ENCODE measurements at places on chromosomes 16 and 17.
A peak's percentile ranks its signal among the peaks of the same experiment; 100 is the strongest.

- DNase-seq, result no peak
Measured at GRCh38 chr16:67207249-67208091, 8.5 kb downstream of the ELMO3 start.

- no peak for DNase-seq
Measured at GRCh38 chr17:1590029-1590746, 27.6 kb upstream of the PITPNA start.

DNA sequence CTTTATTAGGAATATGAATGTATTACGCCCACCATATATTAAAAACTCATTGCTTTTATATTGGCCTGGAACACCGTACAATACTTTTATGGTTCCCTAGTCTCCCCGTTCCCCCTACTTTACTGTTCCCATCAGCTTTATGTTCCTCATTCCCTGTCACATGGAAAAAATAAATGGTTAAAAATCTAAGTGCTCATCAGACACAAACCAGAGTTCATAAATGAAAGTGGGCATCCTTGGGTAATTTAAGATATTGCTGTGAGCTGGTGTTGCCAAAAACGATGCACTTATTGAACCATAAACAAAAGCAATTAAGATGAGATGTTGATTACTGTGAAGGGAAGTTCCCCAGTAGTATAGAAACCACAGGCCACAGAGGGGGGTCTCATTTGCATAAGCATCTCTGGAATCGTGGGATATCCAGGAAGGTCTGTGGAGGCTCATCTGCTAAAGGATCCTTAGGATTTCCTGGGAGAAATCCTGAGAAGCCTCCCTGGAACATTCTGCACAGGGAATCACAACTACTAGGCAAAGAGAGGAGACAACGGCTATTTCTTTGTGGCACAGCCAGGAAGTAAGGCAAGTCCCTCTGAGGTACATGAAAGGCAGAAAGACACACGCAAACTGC, 591.4 kb upstream of the CDH11 start:
- no peak for DNase-seq

GRCh38 chr16:76696876-76697275, 419.7 kb downstream of the CNTNAP4 start:
- no peak for DNase-seq

DNA sequence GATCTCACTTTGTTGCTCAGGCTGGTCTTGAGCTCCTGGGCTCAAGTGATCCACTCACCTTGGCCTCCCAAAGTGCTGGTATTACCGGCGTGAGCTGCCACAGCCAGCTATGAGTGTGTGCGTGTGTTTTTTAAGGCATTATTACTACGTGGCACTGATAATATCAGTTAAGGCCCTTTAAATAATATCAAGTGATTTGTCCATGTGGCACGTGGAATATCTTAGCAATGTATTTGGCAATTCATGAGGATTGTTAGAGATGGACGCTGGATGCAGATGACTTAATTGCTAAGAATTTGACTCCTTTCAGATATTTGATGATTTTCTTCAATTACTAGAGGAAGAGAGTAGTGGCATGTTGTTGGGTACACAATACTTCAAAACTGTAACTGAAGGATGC, 25.5 kb upstream of the PMP22 start:
- no peak for DNase-seq

- DNase-seq, result no peak
Measured at GRCh38 chr17:19408346-19408710, 2.7 kb upstream of the RNF112 start.

DNA sequence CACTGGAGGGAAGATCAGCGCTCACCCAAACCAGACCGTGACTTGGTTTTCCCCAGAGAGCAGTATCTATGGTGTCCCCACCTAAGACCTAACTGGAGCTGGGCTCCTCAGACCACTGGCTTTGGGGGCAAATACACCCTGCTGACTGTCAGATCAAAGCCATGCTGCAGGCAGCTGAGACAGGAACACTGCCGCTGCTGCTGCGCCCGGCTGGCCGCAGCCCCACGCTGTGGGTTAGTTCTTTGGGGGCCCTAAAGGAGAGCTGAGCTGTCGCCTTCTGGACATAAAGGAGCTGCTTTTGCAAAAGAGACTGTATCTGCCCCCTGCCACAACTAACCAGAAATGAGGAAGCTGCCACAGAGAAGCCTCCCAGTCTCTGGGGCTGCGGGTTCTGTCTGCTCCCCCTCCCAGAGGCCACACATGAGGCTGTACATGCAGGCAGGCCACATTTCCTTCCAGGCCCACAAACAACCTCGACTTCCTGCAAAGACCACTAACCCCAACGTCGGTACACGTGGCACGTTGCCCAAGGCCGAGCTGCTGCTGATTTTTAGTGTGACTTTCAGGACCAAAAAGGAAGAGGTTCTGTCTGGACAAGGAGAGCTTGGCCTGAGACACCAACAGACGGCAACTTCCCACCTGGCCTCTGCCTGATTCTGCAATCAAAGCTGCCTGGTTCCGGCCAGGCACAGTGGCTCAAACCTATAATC, 18.2 kb upstream of the ABR start:
- peak; percentile 77 for DNase-seq

DNA sequence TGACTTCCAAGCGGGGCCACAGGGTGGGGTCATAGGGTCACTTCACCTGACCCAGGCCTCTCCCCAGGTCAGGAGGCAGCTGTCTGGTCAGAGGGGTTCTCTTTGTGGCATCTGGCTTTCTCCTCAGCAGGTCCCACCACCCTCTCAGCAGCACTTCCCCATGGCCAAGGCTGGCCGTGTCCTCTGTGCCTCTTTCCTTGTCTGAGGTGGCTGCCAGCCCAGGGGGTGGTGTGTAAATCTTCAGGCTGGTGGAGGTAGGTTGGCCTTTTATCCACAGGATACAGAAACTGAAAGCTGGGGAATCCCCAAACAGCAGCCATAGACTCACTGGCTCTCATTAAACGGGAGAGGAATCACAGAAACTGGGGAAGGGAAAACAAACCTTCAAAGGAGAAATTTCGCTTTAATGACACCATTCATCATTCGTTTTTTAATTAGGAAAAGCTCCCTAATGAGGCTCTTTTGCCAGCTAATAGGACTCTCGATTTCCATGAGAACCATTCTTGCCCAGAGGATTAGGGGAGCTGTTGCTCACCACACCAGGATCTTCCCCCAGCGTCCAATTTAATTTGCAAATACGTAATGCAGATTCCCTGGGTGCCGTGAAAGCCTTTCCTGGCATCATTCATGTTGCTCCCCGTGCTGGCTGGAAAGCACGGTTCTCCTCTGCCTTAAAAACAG, 18.0 kb downstream of the C17orf75 start:
- peak; percentile 13 for DNase-seq

GRCh38 chr16:14377326-14377725, 252.7 kb downstream of the PARN start:
- no peak for DNase-seq

DNA sequence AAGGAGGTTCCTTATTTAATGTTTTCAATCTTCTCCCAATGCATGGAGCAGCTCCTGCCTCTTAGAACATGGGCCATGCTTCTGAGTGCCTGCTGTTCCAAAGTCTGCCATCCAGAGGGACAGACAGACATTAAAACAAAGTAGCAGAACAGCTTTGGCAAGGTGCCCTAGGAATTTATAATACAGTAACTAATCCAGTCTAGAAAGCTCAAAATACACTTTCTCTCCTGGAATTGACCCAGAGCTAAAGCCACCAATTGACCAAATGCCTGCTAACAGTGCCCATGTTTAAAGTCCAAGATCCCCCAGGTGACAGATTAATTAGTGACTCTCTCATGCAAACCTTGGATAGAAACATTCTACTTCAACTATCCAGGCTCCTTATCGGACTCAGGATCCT, 11.1 kb upstream of the CHRNE start:
- DNase-seq, result no peak

DNA sequence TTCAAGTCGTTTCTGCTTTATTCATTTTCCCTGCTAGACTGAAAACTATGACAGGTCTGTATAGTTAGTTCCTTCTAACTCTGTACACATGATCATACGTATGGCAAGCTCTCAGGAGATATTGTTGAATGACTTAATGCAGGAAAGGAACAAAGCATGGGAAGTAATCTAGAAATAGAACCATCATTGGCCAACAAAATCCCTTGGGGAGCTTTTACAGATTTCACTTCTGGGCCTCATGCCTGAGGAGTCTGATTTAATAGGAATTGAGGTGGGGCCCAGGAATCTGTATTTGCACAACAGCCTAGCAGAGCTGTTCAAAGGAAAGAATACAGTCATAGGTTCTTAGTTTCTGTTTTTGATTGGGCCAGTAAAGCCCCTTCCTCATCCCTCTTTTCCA, 229.2 kb downstream of the MAP2K6 start:
- DNase-seq, result no peak

GRCh38 chr16:53692146-53692545, 11.5 kb downstream of the RPGRIP1L start:
- no peak for DNase-seq

GRCh38 chr17:75245011-75245410, 16.4 kb downstream of the GGA3 start:
- DNase-seq, result no peak

- DNase-seq, result no peak
Measured at GRCh38 chr17:38669520-38669919, 5.2 kb downstream of the EPOP start.

DNA sequence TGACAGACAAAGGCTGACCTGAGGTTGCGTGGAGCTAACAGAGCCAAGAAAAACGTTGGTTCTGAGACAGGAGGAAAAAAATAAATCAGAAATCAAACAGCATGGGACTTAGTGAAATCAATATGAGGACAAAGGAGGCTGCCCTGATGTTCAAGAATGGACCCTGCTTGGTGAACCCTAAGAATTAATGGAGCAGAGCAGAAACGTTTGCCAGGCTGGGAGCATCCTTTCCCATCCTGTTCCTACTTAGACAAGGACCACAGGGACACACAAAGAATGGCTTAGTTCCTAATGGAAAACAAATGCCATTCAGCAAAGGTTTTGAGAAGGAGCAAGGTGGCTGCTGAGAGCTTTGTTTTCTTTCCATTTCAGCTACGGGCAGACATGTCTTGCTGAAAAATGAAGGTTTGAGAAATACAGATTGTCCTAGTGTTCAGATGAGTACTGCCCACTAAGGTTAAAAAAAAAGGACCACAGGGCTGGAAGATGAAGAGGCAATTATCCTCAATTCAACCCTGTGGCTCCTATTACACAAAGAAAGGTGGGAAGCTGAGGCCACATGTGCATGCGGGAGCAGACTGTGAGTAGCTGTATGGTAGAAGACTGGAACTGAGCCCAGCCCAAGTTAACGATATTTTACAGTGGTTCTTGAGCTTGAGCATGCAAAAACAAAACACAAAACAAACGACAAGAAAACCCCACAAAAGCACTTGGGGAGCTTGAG, 230.1 kb downstream of the SLC39A11 start:
- no peak for DNase-seq

DNA sequence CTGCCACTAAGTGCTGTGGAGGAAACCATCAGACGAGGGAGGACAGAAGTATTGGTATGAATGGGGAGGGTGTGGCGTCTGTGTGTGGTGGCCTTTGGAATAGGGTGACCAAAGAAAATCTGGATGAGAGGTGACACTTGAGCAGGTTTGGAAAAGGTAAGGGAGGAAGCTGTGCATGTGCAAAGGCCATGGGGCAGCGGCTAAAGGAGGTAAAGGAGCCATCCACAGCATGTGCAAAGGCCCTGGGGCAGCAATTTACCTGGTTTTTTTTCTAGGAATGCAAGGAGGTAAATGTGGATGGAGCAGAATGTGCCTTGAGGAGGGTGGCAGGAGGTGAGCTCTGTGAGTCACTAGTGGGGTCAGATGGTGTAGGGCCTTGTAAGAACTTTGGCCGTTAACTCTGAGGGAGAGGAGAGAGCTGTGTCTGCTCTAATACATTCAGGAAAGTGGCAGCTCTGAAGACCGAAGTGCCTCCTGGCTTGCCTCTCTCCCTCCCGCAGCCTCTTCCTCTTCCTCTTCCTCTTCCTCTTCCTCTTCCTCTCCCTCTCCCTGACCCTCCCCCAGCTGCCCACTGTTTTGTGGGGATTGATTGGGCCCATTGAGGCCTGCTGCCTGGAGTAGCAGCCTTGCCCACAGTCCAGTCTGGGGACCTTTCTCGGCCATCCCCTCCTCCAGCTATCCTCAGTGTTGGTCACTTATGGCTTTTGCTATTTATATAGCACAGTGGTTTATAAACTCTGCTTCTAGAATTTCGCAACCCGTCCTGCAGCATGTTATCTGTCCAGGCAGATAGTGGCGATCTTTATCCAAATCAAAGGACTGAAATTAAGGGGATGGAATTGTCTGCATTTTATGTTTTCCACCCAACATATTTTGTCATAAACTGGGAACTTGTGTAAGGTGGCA, 38.7 kb downstream of the CMIP start:
- no peak for DNase-seq

GRCh38 chr16:28290859-28291254, 1.5 kb upstream of the SBK1 start:
- DNase-seq, result no peak

GRCh38 chr17:1868090-1868489, 38.3 kb downstream of the RPA1 start:
- no peak for DNase-seq

DNA sequence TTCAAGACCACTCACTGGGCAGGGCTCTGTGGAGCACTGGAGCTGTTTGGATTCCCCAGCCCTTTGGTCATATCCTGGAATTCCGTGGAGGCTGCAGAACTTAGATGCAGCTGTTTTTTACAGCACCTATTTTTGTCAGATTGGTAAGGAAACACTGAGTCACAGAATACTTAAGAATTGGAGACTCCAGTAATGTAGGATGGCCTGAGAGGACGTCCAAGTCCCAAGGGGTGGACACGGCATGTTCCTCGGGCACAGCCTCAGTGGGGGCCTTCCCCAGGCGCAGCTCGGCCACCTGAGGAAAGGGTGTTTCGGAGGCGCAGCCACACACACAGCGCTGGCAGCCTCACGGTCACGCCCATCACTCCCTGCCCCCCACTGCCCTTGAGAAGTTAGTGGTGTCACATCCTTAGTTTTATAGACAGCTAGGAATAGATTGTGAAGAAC, 14.8 kb downstream of the PLD6 start:
- no peak for DNase-seq

DNA sequence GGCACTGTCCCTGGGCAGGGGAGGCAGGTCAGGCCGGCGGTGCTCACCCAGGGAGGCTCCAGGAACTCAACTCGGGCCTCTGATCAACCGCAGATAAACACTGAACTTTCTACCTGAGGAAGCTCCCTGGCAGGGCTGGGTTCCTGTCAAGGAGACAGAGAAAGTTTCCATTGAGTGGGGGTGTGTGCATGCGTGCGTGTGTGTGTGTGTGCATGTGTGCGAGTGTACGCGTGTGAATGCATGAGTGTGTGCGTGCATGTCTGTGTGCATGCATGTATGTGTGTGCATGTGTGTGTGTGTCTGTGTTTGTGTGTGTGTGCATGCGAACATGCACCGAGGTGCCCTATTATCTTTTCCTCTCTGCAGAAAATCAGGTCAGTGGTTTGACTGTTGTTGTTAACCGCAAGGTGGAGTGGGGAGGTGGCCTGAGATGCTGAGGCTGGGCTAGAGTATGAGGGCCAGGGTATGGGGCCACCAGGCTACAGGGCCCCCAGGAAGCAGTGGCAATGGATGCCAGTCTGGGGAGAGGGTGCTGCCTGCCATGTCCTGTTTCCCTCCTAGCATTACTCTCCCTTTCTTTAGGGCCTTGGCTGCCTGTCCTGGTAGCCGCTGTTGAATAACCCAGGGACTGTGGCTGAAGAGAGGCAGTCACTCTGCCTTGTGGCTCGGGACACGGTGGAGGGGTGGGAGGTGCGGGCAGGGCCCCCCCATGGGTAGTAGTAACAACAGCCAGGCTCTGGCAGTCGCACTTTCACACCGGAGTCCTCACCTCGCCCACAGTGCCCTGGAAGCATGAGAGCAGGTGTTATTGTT, 24.0 kb downstream of the CCR7 start:
- DNase-seq, result no peak

Measured in globus pallidus (tissue), 1 donor.